Smooth muscle cell of trachea (primary cell): ENCODE measurements at places on chromosomes 1 and 21. TPM values are rescaled to one million over a fixed set of nuclear protein-coding genes. Genes with fewer than 3 reads are reported as not detected.

ESPN gene
- total RNA-seq: under 0.01 and 0.44 TPM in 2 replicates

LAMTOR2 gene
- total RNA-seq: 49.6 and 72.1 TPM in 2 replicates

SAMD11 gene
- total RNA-seq: 11.1 and 12.7 TPM in 2 replicates

GJA4 gene
- total RNA-seq: 0.15 TPM in 1 of 2 replicates, not detected in the other

AKNAD1 gene
- not detected in 2 replicates for total RNA-seq

GPR3 gene
- 0.33 TPM in 1 of 2 replicates, not detected in the other for total RNA-seq
